ENCODE measurements at places on chromosomes 5 and 9. TPM values are rescaled to one million over a fixed set of nuclear protein-coding genes. Genes with fewer than 3 reads are reported as not detected.

DNA sequence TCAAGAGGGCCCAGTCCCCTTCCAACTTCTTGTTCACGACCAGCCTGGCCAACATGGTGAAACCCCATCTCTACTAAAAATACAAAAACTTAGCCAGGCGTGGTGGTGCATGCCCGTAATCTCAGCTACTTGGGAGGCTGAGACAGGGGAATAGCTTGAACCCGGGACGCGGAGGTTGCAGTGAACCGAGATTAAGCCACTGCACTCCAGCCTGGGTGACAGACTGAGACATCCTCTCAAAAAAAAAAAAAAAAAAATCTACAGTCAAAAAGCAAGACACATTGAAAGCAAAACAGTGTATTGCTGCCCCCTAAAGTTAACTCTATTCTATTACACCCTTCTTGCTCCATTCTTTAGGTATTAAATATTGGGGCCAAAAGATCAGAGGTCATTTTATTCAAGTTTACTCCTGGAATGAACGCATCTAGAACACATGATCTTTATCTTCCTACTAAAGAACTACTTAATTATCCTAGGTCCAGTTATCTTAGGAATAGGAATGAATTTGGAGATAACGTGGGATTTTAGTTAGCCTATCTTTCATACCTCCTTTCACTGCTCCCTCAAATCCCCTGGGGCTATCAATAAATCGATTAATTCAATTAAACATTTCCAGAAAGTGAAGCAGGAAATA is 2.4 kb downstream of the ATG12 start:
- peak; percentile 52 for DNase-seq

GRCh38 chr5:149447373-149448367 is 68.6 kb upstream of the IL17B start:
- no peak for DNase-seq

DNA sequence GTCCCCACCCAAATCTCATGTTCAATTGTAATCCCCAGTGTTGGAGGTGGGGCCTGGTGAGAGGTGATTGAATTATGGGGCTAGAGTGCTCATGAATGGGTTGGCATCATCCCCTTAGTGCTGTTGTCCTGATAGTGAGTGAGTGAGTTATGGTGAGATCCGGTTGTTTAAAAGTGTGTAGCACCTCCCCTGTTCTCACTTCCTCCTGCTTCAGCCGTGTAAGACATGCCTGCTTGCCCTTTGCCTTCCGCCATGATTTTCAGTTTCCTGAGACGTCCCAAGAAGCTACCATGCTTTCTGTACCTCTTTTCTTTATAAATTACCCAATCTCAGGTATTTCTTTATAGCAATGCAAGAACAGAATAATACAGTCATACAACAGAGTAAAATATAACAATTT is 742 bp upstream of the LECT2 start:
- no peak for DNase-seq

C9 gene
- not detected for total RNA-seq

FOXI1 gene
- total RNA-seq, result not detected

Measured in hematopoietic multipotent progenitor cell (in vitro differentiated cells).